ENCODE measurements at places on chromosomes 5 and 9. TPM values are rescaled to one million over a fixed set of nuclear protein-coding genes. Genes with fewer than 3 reads are reported as not detected.

Gene KIF3A
- 8.2 TPM for total RNA-seq

Gene ARSI
- total RNA-seq: not detected

Gene FAT2
- total RNA-seq: under 0.01 TPM

Gene STING1
- 89.4 TPM for total RNA-seq

Gene ARHGEF37
- total RNA-seq: 9.2 TPM

Gene TPRN
- 6.4 TPM for total RNA-seq

Gene SLC1A1
- 17.4 TPM for total RNA-seq
